ENCODE measurements at places on chromosomes 11 and 22.

- DNase-seq = peak; percentile 21
Measured at GRCh38 chr11:68659158-68659921, 25.0 kb upstream of the GAL start.

GRCh38 chr11:82930229-82930628 is 28.7 kb downstream of the DDIAS start:
- DNase-seq = no peak

DNA sequence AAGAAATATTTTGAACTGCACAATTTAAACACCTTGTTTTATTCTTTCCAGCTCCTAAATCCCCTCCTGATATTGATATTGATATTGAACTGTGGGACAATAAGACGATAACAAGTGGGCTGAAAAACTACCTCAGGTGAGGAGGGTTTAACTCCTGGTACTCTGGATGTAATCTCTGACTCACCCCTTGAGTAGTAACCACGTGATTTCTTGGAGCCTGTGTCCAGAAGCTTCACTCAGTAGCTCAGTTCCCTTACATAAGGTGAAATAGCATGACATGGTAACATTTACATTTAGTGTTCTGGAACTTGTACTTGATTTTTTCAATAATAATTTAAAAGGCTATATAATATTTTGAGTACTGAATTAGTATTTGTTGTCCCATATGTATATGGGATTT is 168.0 kb downstream of the PGR start:
- DNase-seq = no peak

- DNase-seq = peak; percentile 61
Measured at GRCh38 chr11:73359930-73360742, 16.1 kb upstream of the RELT start.

- DNase-seq = no peak
Measured at GRCh38 chr22:32407936-32408335, 4.1 kb downstream of the RTCB start.

Measured in NCI-H2171 treated with DMSO at 0.1 percent for 48 hours (cell line).